ENCODE measurements at places on chromosomes 2 and 18.

DNA sequence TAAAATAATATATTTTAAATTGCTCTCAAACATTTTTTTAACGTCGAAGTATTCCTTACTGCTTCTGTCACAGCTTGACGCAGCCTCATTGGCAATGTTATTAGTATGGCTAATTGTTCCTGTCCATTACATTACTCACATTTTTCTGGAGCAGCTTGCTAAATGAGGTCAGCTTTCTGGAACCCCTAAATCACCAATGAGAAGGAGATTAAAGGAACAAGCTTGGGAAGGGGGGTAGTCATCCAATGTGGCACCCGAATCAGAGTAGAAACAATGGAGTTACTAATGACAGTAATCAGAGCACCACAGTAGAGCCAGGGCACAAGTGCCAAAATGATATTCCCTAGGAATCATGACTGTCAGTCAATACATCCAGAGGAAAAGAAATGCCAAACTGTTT, 5.1 kb downstream of the NEUROD1 start:
- no peak for DNase-seq

DNA sequence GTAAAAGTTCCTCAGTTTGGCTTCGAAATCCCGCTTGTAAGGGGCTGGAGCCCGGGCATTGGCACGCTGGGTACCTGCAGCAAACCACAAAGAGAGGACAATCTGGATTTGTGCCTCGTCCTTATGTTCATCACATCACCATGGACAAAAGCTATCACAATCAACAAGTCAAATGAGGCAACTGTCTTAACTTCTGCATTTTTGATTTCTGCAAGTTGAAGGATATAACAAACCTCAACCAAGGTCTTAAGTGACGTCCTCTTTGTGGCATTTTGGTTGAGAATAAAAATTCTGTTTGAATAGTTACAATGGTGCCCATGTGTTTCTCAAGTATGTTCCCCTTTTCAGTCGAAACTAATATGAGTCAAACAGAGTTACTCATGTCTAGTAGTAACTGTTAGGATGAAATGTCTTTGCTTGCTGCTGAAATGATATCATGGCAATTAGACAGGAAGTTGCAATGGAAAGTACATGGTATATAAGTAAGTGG, 70.8 kb upstream of the STK17B start:
- no peak for DNase-seq

DNA sequence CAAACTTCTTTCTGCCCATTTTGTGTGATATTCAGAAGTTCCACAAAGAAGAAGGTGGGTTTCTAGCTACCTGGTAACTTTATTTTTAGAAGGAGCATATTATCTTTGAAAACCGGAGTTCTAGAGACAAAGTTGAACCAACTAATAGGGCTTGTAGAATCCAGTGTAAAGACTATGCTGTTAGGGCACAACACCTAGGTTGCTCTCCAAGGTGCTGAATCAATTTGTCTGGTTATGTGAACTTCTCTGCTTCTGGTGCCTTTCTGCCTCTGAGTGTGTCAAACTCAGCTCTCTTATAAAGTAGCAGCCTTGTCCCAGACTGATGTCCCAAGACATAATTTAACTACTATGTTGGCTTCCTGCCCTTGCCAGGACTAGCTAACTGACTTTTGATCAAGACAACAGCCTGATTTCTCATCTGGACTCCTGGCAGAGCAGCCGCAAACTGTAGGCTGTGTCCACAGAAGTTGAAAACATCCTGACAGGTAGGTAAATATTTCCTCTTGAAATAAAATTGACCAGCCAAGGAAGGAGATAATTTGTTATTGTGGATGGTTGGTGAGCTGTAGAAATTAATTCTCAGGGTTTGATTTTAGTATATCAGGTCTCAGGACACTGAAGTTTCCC, 119.4 kb downstream of the CYRIA start:
- DNase-seq, result peak; percentile 41

GRCh38 chr2:220930271-220931076, 641.6 kb downstream of the EPHA4 start:
- no peak for DNase-seq

DNA sequence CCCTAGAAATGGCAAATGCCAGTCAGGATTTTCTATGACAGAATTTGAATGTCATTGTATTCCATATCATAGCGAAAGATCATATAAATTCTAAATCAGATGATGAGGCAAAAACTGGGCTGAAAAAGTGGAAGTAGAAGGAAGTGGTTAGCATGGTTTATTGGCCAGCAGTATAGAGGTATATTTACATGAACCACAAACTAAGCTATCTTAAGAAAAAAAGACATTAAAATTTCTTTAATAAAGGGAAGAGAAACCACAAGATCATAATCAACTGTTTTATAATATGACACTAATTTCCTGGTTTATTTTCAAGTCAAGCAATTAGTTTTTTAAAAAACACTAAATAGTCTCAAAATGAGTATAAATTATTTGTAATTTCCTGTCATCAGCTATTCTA, 123.2 kb upstream of the LRP1B start:
- DNase-seq, result no peak

DNA sequence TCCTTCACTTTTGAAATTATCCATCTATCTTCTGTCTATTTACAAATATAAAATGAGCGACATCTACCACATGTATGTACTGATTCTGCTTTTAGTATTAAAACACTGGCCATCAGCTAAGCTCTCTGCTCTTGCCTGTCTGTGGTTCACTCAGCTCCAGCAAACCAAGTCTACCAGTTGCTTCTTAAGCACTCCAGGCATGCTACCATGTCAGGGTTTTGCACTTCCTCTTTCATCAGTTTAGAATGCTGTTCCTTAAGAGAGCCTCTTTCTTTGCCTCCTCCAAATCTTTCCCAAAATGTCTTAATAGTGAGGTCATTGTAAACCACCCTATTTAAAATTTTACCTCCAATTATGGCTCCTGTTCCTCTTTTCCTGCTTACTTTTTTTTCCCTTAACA, 59.5 kb downstream of the SCN3A start:
- no peak for DNase-seq

GRCh38 chr2:143138292-143138691, 9.1 kb downstream of the ARHGAP15 start:
- DNase-seq, result no peak

- DNase-seq, result no peak
Measured at GRCh38 chr18:2059336-2059735, 512.0 kb downstream of the METTL4 start.

GRCh38 chr2:24365051-24365450, 4.7 kb upstream of the ITSN2 start:
- DNase-seq, result peak; percentile 51

- DNase-seq, result no peak
Measured at GRCh38 chr2:181787310-181788048, 104.1 kb upstream of the ITPRID2 start.

Data from LoVo (cell line).